ENCODE measurements at places on chromosomes 6 and 20.

- DNase-seq, result no peak
These were observed 31.1 kb downstream of the PCNA start for GRCh38 chr20:5088688-5089087.

DNA sequence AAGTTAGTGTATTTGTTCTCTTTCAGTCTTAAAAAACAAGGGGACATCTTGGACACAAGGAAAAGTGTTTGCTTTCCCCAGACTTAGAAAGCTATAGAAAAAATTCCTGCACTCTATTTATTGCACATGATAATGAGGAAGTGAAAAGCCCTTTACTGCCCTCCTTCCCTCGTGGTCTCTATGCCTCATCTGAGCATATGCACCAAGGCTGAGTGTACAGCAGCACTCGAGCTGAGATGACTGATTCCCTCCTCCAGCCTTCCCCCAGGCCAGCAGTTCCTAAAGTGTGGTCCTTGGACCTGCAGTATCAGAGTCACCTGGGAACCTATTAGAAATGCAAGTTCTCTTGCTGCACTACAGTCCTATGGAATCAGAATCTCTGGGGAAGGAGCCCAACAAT, 14.3 kb upstream of the LAMP5 start:
- no peak for DNase-seq

DNA sequence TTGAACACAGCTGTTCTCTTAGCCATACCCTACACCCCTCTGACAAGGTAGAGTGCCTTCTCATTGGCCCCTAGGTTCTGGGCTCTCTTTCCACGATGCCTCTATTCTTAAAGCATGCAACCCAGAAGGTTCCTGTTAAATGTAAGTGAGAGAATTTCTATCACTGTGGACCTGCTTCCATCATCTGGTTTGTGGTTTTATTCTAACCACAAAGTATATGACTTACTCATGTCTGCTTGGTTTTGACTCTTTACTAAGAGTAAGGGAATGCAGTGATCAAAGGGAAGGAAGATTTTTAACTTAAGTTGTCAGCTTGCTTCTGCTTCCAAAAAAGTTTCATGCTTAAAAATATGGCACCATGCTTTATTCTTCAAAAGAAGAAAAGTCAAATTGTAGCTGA, 80.2 kb downstream of the ANKEF1 start:
- peak; percentile 4 for DNase-seq

GRCh38 chr6:140107216-140107615, 732.8 kb upstream of the CITED2 start:
- DNase-seq, result no peak

DNA sequence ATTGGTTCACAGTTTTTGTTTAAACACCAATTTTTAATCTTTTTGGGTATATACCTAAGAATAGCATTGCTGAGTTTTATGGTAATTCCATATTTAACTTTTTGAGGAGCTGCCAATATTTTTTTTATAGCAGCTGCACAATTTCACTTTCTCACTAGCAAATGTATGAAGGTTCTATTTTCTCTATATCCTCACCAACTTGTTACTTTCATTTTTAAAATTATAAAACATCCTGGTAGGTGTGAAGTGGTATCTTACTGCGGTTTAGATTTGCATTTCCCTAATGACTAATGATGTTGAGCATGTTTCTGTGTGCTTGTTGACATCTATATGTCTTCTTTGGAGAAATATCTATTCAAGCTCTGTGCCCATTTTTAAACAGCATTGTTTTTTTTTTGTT, 452.1 kb downstream of the GRIK2 start:
- DNase-seq, result no peak

- DNase-seq, result peak; percentile 30
These were observed 158.5 kb downstream of the SASH1 start for GRCh38 chr6:148501178-148501590.

- DNase-seq, result no peak
These were observed 53.4 kb downstream of the SEL1L2 start for GRCh38 chr20:13936781-13937576.

DNA sequence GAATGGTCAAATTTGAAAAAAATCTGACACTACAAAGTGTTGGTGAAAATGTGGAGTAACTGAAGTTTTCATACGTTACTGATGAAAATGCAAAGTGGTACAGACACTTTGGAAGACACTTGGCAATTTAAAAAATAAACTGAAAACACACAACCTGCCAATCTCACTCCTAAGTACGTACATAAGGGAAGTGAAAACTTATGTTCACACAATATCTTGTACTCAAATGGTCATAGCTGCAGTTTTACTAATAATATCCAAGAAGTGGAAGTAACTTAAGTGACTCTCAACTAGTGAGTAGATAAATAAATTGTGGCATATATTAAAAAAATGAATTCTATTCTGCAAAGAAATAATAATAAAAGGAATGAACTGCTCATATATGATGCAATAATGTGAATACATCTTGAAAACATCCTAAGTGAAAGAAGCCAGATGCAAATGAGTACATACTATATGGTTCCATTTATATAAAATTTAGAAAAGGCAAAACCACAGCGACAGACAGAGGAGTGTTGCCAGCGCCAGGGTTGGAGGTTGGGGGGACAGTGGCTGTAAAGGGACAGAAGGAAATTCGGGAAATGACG, 198.2 kb downstream of the ERMARD start:
- no peak for DNase-seq

DNA sequence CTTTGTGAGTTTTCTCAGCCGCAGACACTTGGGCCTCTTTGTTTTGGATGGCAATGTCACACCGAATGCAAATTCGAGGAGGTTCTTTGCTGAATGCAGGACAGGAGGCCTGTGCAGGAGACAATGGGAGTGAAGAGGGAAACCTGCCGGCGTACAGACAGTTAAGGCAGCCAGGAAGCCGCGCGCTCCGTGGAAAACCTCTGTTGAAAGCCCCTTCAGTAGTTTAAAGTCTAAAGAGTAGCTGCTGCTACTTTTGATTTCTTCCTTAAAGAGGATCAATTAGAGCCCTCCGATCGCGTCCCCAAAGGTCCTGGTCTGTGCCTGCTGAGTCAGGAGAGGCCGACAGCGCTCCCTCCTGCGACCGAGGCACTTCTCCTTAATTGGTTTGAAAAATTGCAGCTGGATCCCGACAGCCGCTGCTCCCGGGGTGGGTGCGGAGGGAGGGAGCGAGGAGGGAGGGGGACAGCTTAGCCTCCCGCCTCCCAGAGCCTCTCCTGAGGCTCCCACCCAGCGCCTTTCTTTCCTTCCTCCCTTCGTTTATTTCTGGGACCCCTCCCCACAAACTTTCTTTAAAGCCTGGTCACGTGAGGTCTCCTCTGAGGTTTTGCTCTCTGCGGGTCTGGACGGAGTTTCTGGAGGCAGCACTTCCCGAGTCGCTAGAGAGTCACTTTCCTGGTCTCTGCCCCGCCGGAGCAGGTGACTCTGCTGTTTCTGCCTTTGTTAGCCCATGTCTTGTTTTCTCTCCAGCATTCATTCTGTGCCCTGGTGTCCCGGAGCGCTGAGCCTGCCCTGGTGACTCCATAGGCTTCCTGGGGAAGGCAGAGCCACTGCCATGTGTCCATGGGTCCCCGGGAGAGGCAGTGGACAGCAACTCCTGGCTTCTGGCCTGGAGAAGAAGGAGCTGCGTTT, 22.3 kb upstream of the RPP40 start:
- peak; percentile 18 for DNase-seq

- no peak for DNase-seq
These were observed 257.3 kb downstream of the QKI start for GRCh38 chr6:163671791-163672190.

DNA sequence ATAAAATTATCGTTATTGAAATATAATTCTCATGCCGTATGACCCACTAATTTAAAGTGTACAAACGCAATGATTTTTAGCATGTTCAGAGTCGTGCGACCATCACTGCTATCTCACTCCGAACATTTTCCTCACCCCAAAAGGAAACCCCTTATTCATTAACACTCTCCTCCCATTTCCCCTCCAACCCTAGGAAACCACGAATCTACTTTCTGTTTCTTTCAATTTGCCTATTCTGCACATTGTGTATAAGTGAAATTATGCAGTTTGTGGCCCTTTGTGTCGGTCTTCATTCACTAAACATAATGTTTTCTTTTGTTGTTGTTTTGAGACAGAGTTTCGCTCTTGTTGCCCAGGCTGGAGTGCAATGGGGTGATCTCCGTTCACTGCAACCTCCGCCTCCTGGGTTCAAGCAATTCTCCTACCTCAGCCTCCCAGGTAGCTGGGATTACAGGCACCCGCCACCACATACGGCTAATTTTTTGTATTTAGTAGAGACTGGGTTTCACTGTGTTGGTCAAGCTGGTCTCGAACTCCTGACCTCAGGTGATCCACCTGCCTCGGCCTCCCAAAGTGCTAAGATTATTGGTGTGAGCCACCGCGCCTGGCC, 99.7 kb upstream of the ZNF217 start:
- no peak for DNase-seq

DNA sequence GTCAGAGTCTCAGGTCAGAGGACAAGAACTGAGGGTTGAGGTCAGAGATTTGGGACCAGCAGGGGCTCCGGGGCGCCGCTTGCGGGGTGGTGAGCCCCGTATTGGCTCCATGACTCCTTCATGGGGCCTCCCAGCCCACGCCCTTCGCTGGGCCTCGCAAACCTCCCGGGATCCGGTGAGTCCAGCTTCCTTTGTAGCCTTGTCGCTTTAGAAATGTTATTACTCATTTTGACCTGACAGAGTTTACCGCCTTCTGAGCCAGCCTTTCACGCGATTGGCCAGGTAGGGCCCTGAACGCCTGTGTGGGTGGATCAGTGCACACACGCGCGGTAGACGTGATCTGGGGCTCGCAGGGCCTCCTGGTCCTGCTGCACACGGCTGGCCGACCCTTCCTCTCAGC, 181.1 kb downstream of the ERMARD start:
- DNase-seq, result no peak

DNA sequence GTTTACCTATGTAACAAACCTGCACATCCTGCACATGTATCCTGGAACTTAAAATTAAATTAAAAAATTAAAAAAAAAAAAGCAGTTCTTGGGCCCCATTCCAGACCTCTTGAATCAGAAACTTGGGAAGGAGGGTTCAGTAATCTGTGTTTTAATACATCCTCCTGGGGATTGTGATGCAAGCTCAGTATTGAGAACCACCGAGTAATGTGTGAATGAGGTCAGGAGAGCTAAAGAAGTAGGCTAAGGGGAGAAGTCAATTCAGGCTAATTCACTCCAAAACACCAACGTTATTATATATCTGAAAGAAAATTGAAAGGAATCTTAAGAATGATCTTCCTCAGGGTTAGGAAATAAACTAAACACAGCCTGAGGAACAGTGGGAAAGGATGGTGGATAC, 120.4 kb downstream of the RNF144B start:
- no peak for DNase-seq

DNA sequence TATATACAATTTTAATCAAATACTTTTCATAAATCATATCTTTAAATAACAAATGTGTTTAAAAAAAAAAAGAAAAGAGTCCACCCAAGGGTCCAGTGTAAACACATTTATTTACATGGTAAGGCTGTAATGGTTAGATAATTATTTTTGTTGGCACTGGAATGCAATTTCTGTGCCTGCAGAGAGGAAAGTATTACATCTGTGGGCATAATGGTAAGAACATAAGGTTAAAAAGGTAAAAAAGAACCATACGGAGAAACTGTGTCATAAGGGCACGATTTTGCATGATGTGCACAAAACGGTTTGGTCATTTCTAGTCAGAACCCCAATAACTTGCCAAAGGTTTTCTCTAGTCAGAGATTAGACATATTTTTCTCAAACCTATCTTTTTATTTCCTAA, 54.3 kb downstream of the RWDD2A start:
- no peak for DNase-seq

GRCh38 chr20:1998715-1999114, 4.9 kb upstream of the PDYN start:
- no peak for DNase-seq

Data from H54 (cell line).